Peyer's patch (tissue), 4 donors: ENCODE measurements at places on chromosomes 11 and 22. TPM values are rescaled to one million over a fixed set of nuclear protein-coding genes. Genes with fewer than 3 reads are reported as not detected.

The APOL3 gene
- 14.8 TPM for total RNA-seq

The OR51F1 gene
- not detected for total RNA-seq

The BACE1 gene
- total RNA-seq, result 10.3 TPM

GRCh38 chr11:82046778-82047177 lies 686.9 kb downstream of the FAM181B start:
- H3K36me3 ChIP-seq, result no peaks in the 10 kb centered on the region
- DNase-seq, result no peak
- H3K27me3 ChIP-seq, result no peaks in the 10 kb centered on the region
- no peaks in the 10 kb centered on the region for H3K4me1 ChIP-seq
- H3K27ac ChIP-seq, result no peak overlapping the region

DNA sequence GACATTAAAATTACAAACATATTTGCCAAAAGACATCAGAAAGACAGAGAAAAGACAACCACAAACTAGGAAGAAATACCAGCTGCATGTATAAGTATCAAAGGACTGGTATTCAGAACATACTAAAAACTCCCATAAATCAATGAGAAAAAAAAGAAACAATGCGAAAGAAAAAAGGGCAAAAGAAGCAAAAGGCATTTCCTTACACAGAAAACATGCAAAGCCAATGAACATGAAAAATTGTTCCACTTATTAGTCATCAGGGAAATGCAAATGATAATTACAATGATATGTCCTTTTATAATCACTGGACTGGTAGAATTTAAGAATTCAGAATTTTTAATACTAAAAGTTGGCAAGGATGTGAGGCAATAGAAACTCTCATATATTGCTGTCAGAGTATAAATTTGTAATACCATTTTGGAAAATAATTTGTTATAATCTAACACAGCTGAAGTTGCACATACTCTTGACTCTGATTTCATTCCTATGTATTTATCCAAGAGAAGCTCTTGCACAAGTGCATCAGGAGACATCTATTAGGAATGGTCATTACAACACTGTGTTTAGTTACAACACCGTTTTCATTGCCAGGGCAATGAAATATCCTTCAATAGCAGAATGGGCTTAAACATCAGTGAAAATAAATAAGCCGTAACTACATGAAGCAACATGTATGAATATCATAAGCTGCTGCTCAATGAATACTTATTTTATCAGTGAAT lies 279.7 kb downstream of the SWAP70 start:
- H3K36me3 ChIP-seq, result no peaks in the 10 kb centered on the region
- DNase-seq, result no peak
- no peaks in the 10 kb centered on the region for H3K4me1 ChIP-seq
- no peaks in the 10 kb centered on the region for H3K27me3 ChIP-seq

The EIF3F gene
- 244 TPM for total RNA-seq

- peaks cover 18% of the 10 kb centered on the region for H3K4me1 ChIP-seq
- H3K4me3 ChIP-seq, result no peak overlapping the region
- no peaks in the 10 kb centered on the region for H3K27me3 ChIP-seq
- H3K36me3 ChIP-seq, result no peaks in the 10 kb centered on the region
Observed at GRCh38 chr22:44658311-44658953, 43.6 kb upstream of the PRR5 start.
